Endodermal cell (in vitro differentiated cells): ENCODE measurements at places on chromosomes 13 and 19.

- DNase-seq, result peak; percentile 85
Measured at GRCh38 chr19:32691952-32692726, 518 bp downstream of the NUDT19 start.

GRCh38 chr13:46094478-46094877 lies 10.4 kb downstream of the CPB2 start:
- DNase-seq, result no peak

DNA sequence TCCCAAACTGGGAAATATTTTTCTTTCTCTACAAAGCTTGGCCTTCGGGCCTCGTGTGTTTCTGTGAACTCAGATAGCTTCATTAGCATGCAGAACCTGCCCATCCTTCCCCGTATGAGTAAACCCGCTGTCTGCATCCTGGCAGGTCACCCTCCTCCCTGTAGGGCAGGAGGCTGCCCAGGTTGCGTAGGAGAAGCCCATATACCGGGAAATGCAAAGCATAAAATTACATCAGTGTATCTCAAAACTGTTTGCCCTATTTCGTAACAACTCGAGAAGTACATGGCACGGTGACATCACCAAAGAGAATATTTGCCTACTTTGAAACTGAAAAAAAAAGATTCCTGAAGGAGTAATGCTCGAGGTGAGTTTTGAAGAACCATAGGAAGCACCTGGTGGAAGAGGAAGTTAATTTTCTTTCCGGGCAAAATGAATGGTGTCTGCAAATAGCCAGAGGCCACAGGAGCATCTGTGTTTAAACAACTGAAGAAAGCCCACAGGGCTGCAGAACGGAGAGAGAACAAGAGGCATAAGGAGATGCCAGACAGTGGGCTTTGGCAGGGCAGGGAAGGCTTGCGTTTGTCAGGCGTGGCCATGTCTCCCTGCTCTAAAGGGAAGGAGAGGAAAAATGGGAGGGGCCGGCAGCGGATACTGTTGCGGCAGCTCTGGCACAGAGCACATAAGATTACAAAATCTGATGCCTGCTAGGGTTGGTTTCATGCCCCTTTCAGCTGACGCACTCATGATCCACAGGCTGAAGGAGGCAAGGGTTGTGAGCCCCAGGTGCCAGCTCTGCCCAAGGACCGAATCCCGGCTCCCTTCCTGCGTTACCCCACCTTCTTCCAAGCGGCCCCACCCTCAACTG lies 81.4 kb downstream of the IRS2 start:
- DNase-seq, result no peak

GRCh38 chr13:77465603-77466195 lies 69.8 kb upstream of the SCEL start:
- no peak for DNase-seq

DNA sequence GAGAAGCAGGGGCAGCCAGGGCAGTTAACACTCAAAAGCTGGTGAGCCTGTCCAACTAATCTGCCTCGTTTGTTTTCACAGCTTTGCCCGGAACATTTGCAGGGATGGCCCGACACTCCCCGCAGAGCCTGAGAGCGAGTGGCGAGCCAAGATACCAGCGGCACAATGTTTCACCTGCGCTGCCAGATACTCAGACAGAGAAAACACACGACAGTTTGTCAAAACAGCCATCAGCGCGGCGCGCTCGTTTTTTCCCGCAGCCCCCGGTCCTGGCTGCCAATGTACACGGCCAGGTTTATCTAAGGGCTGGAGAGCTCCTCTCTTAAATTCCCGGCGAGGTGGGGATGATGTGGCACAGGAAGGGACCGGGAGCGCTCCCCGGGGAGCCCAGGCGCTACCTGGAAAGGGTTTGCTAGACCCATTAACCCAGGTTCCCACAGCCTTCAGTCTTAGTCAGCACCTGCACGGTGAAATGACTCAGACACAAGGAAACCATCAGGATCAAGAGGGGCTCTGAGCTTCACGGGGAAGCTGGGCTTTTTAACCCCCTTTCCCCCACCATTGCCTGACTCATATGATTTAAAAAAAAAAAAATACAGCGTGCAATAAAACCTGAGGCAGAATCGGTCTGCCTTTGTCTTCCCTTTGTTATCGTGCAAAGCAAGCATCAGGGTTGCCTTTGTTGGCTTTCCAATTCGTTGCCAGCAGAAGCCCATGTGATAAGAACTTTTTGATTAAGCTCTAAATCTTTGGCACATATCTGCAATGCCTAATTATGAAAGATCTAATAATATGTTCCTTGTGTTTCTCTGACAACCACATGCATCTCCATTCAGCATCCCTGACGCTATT lies 186.2 kb downstream of the EFNB2 start:
- peak; percentile 90 for DNase-seq

- DNase-seq, result peak; percentile 68
Measured at GRCh38 chr19:15223649-15224361, 8.4 kb downstream of the EPHX3 start.
